ENCODE measurements at places on chromosomes 7 and 10. TPM values are rescaled to one million over a fixed set of nuclear protein-coding genes. Genes with fewer than 3 reads are reported as not detected.

DNA sequence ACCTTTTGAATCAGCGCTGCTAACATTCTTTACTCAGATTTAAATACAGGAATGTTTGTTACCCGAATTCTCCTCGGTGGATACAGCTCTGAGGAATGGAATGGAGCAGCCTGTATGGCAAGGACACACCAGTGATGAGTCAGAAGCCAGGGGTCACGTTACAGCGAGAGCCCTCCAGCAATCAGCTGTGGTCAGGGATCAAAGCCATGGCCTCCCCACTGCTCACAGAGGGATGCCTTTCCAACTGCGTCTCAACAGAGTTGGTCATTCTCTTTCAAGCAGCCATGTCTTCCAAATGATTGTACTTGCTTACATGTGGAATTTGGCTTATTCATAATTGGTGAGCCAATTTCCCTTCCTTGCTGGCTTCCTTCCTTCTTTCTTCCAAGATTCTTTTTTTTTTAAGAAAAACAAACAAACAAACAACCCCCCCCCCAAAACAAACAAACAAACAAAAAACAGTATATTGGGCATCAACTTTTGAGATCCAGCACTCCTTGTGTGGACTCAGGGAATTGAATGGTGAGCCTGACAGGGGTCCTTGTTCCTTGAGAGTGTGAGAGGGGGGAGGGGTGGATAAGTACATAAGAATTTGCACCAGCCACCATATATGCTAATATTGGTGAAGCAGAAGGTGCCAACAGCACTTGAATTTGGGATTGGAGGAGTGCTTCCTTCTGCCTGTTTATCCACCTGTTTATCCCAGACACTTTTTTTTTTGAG, 100.2 kb downstream of the ATXN7L1 start:
- peaks cover 1% of the 10 kb centered on the region for H3K27me3 ChIP-seq
- no peak for DNase-seq
- peaks cover 8% of the 10 kb centered on the region for H3K4me1 ChIP-seq
- H3K36me3 ChIP-seq, result no peaks in the 10 kb centered on the region
- no peak overlapping the region for H3K4me3 ChIP-seq

- H3K27me3 ChIP-seq, result no peaks in the 10 kb centered on the region
- H3K36me3 ChIP-seq, result no peaks in the 10 kb centered on the region
- no peak for DNase-seq
- H3K27ac ChIP-seq, result no peak overlapping the region
Measured at GRCh38 chr7:133703547-133703946, 423.6 kb upstream of the LRGUK start.

DNA sequence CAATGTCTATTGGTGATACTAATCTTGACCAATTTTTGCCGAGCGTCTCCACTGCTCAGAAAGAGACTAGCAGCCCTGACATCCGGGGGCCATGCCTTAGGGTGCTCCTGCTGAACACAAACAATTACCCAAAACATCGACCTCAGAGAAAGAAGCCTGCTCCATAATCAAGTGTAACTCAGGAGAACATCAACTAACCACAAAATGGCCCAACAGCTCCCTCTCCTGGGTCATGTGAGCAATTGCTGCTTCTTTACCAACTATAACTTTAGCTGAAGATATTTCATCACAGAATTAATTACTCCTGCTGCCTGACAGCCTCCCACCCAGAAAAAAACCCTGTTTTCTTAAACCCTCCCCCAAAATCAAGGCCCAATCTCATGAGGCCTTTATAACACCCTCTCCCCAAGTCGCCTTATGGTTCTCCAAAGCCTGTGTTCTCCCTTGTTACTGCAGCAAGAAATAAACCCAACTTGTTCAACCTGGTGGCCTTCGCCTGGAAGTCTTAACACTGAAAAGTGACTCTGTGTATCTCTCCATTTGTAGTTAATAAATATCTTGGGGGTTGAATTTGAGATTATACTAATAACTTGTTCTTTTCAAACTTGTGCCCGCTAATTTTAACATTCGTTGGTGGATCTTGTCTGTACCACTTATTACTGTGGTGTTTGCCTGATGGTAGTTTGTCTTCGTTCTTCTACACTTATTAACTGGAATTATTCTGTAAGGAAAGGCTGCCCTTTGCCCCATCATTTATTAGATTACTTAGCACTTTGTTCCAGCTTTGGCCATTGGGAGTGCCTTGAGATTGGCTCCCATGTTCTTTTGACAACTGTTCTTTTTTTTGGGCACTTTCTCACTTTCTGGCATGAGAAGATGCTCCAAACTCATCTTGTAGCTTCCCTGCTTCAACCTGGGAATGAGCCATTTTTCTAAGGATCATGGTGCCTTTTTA, 21.2 kb upstream of the RAMP3 start:
- H3K4me3 ChIP-seq, result no peak overlapping the region
- H3K4me1 ChIP-seq, result peaks cover 9% of the 10 kb centered on the region
- no peaks in the 10 kb centered on the region for H3K36me3 ChIP-seq
- no peak overlapping the region for H3K27ac ChIP-seq
- H3K27me3 ChIP-seq, result peaks cover 9% of the 10 kb centered on the region

- H3K4me1 ChIP-seq, result peaks cover 19% of the 10 kb centered on the region
- no peaks in the 10 kb centered on the region for H3K27me3 ChIP-seq
- no peak overlapping the region for H3K27ac ChIP-seq
Measured at GRCh38 chr7:104794589-104794988, 219.4 kb upstream of the KMT2E start.

GRCh38 chr7:5450549-5451327, 27.1 kb upstream of the TNRC18 start:
- peaks cover 17% of the 10 kb centered on the region for H3K4me1 ChIP-seq
- no peak overlapping the region for H3K27ac ChIP-seq
- no peaks in the 10 kb centered on the region for H3K36me3 ChIP-seq
- peak; percentile 65 for DNase-seq

GRCh38 chr10:26503911-26504310, 65.8 kb downstream of the APBB1IP start:
- no peak overlapping the region for H3K27ac ChIP-seq
- peaks cover 2% of the 10 kb centered on the region for H3K27me3 ChIP-seq
- H3K4me3 ChIP-seq, result no peak overlapping the region
- no peaks in the 10 kb centered on the region for H3K36me3 ChIP-seq
- no peaks in the 10 kb centered on the region for H3K4me1 ChIP-seq

DNA sequence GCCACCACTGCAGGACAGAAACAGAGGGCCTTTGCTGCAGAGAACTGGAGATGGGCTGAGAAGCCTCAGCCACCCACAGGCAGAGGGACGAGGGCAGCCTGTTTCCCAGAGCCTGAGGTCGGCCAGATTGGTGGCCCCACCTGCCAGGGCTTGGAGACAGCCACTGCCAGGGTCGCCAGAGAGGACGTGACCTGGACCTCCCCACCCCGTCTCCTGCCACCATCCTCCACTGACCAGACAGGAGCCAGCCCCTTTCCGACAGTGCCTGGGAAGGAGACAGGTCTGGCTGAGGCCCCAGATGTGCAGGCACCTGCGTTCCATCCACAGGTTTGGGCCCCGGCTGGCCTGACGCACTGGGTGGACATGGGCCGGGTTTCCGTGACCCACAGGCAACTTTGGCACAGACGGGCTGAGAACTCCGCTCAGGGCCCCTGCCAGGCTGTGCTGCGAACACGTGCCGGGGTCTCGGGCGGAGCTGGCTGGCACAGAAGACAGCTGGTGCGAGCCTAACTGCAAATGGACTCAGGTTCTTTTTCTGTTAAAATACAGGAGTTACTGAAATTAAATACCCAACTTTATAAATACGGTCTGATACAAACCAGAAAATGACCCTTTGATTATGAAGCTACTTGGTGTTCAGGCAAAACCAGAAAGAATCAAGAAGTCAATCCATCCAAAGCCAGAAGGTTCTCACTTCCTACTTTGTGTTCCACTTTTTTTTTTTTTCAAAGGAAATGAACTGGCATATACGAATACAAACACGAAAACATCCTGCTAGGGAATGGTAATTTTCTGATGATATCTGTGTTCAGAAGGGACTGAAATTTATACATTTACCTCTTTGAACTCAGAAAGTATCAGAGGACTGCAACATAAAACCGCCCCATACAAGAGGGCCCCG, 6.9 kb downstream of the COX19 start:
- H3K27ac ChIP-seq, result no peak overlapping the region
- DNase-seq, result no peak
- peaks cover 3% of the 10 kb centered on the region for H3K4me1 ChIP-seq
- peaks cover 6% of the 10 kb centered on the region for H3K27me3 ChIP-seq

DNA sequence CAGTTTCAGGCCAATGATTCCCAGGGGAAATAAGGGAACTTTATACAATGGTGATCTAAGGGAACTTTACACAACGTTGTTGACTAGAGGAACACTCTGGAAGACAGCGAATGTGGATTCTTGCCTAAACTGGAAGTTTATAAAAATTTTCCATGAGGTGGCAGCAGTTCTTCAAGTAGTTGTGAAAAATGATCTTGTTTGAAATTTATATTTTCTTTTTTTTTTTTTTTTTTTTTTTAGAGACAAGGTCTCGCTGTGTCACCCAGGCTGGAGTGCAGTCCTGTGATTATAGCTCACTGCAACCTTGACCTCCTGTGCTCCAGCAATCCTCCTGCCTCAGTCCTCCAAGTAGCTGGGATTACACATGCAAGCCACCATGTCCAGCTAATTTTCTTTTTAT, 32.1 kb upstream of the GTF2I start:
- no peak for DNase-seq
- peaks cover 4% of the 10 kb centered on the region for H3K27me3 ChIP-seq
- H3K4me3 ChIP-seq, result no peak overlapping the region
- no peak overlapping the region for H3K27ac ChIP-seq
- peaks cover 5% of the 10 kb centered on the region for H3K4me1 ChIP-seq

DNA sequence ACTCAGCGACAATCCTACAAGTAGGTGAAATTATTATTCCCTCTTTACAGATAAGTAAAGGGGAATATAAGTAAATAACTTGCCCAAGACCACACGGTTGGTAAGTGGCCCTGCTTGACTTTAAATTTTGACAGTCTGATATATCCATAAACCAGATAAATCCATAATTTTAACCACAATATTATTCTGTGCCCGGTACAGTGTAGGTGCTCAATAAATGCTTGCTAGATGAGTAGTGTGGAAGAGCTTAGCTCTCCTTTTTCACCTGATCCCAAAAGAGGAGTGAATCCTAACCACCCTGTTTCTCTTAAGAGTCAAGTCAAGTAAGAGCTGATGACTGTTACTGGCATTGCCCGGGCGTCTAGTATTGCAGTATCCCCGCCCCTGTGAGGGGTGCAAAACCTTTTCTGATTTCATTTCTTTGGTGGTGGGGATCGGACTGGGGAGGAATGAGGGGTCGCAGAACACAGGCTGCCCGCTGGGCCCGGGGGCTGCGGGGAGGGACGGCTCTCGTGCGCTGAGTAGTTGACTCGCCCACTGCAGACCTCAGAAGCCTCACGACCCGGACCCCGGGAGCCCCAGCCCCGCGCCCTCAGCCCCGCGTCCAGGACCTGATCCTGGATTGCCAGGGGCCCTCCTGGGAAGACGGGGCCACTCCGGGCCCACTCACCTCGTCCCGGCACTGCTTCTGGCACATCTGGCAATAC, 490 bp downstream of the KIN start:
- DNase-seq, result no peak
- H3K36me3 ChIP-seq, result no peaks in the 10 kb centered on the region
- peaks cover 17% of the 10 kb centered on the region for H3K4me1 ChIP-seq
- no peaks in the 10 kb centered on the region for H3K27me3 ChIP-seq

DNA sequence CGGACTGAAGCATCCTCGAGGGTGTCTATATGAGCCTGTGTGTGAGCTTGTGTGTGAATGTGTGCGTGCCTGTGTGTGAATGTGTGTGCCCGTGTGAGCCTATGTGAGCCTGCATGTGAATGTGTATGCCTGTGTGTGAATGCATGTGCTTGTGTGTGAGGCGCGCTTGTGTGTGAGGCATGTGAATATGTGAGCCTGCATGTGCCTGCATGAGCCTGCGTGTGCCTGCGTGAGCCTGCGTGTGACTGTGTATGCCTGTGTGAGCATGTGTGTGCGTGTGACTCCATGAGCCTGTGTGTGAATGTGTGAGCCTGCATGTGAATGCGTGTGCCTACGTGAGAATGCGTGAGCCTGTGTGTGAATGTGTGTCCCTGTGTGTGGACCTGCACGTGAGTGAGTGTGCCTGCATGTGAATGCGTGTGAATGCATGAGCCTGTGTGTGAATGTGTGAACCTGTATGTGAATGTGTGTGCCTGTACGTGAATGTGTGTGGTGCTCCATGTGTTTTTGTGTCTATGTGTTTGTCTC, 33.4 kb downstream of the PDGFA start:
- H3K27ac ChIP-seq, result peak overlapping the region; percentile 9
- no peak for DNase-seq
- H3K36me3 ChIP-seq, result peaks cover 11% of the 10 kb centered on the region

DNA sequence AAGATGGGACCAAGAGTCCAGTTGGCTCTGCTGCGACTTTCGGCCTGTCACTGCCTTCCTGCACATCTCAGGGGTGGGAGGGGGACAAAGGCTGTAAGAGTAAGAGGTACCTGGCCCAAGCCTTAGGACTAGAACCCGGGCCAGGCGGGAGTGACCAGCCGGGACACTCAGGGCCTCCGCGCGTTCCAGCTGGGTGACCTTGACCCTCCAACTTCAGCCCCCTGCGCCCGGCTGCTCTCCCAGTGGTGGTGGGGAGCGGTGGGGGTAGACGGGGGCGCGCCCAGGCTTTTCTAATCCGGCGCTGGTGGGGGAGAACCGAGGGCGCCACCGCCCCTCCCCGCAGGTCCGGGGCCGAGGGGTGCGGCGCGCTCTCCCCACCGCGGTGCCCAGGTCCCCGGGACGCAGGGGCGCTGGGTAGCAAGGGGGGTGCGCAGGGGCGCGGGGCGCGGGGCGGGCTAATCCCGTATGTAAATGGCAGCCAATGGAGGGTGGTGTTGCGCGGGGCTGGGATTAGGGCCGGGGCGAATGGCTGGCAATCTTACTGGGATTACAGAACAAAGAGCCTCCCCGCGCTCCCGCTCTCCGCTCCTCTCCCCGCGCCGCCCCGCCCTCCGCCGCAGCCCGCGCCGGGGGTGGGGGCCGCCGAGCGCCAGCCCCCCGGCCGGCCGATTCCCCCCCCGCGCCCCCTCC, at the start of gene GTF2IRD1:
Gene GTF2IRD1 (plus strand): TSS at position 585 of the 690 bp plus-strand sequence. CDS start 54,175 bp downstream, outside the sequence.
- H3K4me3 ChIP-seq, result peak within 1 kb of the TSS; percentile 83
- peaks cover 7% of the 10 kb centered on the region for H3K36me3 ChIP-seq
- peaks cover 12% of the 10 kb centered on the region for H3K27me3 ChIP-seq
- DNase-seq, result peak; percentile 46
- no peak within 1 kb of the TSS for H3K27ac ChIP-seq

- H3K27me3 ChIP-seq, result peaks cover 9% of the 10 kb centered on the region
- H3K36me3 ChIP-seq, result no peaks in the 10 kb centered on the region
- H3K4me3 ChIP-seq, result no peak overlapping the region
- H3K27ac ChIP-seq, result no peak overlapping the region
- H3K4me1 ChIP-seq, result no peaks in the 10 kb centered on the region
Measured at GRCh38 chr10:116737627-116738327, 4.6 kb downstream of the HSPA12A start.

Gene ASB10
- not detected for total RNA-seq

Gene AASS
- 41.9 TPM for total RNA-seq

Gene SSC4D
- 15.6 TPM for total RNA-seq

Gene SLC26A3
- total RNA-seq, result not detected

Gene HOXA3
- 0.13 TPM for total RNA-seq

Data from endothelial cell (in vitro differentiated cells).